ENCODE measurements at places on chromosomes 13 and 19. TPM values are rescaled to one million over a fixed set of nuclear protein-coding genes. Genes with fewer than 3 reads are reported as not detected.
A peak's percentile ranks its signal among the peaks of the same experiment; 100 is the strongest.

- DNase-seq: no peak
These were observed 122.7 kb upstream of the FRY start for GRCh38 chr13:31908696-31909411.

GRCh38 chr13:53445686-53446085, 417.1 kb downstream of the OLFM4 start:
- DNase-seq: no peak

DNA sequence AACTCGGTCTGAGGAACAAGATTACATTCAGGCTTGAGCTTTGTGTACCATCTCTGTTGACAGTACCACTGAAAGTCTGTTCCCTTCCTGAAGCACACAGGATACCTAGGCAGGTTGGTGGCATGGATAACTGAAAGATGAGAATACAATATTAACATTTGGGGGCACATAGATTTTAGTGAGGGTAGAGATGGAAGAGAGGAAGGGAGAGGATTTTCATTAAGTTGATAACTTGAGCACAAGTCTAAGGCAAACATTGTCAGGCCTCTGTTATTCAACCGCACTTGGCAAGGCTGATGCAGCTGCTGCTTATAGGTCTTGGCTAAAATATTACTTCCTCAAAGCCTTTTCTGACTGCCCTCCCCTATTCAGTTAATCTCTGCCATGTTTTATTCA, 10.9 kb downstream of the MIR17HG start:
- no peak for DNase-seq

The ZNF415 gene
- total RNA-seq: 11.8 TPM

The LRRC4B gene
- total RNA-seq: 14.2 TPM

The GPR18 gene
- not detected for total RNA-seq

GRCh38 chr19:2552859-2553258, 76.9 kb downstream of the GADD45B start:
- DNase-seq: peak; percentile 67

- no peak for DNase-seq
These were observed 951 bp upstream of the POSTN start for GRCh38 chr13:37599519-37599918.

GRCh38 chr13:30126903-30127428, 180.4 kb downstream of the KATNAL1 start:
- DNase-seq: no peak

DNA sequence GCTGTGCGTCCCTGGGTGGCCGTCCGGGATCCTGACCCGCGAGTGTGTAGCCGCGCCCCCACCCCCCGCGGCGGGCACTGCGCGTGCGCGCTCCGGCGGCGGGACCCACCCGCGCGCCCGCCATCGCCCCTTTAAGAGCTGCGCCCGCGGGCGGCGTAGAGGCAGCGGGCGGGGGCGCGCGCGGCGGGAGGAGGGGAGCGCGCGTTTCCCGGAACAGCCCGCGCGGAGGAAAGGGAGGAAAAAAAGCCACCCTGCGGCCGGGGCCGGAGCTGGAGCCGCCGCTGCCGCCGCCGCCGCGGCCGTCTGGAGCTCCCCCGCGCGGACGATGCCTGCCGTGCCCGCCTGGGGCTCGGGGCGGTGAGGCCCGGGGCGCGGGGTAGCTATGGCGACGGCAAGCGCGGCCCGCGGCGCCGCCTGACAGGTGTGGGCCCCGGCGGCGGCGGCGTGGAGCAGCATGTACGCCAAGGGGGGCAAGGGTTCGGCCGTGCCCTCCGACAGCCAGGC, at the start of gene SSBP4:
TSS of gene SSBP4 (plus strand) at position 204 of the 504 bp plus-strand sequence. CDS start at position 455, 251 bp downstream.
- peak; percentile 88 for DNase-seq

DNA sequence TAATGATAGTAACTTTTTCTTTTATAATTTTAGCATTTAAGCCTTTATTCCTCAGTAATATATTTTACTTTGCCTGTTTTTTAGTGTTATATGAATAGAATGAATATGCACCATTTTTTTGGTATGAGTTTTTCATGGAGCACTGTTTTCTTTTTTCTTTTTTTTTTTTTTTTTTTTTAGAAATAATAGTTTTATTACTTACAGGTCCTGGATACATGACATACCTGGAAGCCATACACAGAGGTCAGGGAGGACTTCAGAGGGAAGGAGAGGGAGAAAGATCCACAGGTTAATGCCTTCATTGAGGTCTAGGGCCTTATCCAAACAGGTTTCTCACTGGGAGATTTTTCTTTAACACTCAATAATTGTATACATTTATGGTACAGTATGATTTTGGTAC, 26.4 kb downstream of the KCTD4 start:
- no peak for DNase-seq

The ZNF776 gene
- total RNA-seq: 11.1 TPM

GRCh38 chr19:51689751-51690453, 3.2 kb upstream of the SPACA6 start:
- peak; percentile 84 for DNase-seq

GRCh38 chr13:80572308-80572922, 231.5 kb upstream of the SPRY2 start:
- no peak for DNase-seq

- DNase-seq: no peak
These were observed 4.1 kb downstream of the KANK2 start for GRCh38 chr19:11192957-11193939.

DNA sequence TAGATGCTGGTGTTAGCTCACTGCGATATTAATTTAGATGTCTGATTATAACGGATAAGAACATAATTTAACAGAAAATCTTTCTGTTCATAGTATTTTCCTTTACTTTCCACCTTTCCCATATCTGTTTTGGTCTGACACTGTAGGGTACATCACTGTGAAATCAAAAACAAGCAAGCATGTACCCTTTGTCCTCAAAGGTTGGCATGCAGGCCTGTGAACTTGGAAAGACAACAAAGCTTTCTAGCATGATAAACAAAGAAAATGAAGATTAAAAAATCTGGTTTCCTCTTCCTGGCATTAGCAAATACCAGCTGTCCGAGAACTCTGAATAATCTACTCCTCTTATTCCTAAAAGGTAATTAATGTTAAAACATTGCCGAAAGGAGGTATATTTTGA, 31.6 kb downstream of the THSD1 start:
- no peak for DNase-seq

The TMC4 gene
- total RNA-seq: 1.1 TPM

- no peak for DNase-seq
These were observed 1.3 kb upstream of the PVR start for GRCh38 chr19:44642377-44642776.

The ACP5 gene
- 5.5 TPM for total RNA-seq

The F10 gene
- total RNA-seq: 19.8 TPM

DNA sequence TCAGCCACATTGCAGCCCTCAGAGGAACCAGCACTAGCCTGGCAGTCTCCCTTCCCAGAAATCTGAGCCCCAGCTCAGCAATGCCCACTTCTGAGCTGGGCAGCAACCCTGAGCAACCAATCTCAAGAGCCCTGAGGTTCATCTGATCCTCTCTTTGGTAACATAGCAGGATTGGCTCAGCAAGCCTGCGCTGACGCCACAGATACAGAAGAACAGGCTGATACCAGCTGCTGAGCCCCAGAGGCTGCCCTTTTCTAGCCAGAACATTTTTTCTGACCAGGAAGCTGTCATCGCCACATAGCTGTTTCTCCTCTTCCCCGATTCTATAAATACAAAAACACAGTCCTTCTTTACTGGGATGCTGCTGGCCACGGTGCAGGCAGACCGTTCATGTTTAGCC, 59.8 kb downstream of the TRPM4 start:
- DNase-seq: peak; percentile 37

The UBE2L5 gene
- total RNA-seq: 1.2 TPM

DNA sequence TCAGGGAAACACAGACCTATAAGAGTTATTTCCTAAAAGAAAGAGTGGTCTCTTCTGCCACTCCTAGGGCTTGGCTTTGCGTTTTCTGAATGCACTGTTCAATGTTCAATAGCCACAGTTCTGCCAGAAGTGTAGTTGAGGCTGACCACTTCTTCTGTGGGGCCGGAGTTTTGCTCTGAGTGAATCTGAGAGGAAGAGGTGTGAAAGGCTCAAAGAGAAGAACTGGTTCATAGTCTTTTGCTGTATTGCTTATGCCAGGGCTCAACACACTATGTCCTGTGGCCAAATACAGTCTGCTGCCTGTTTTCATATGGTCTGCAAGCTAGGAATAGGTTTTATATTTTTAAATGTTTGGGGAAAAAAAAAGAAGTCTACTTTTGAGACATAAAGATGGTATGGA, 128.2 kb downstream of the STOML3 start:
- no peak for DNase-seq

The ACOD1 gene
- total RNA-seq: not detected

DNA sequence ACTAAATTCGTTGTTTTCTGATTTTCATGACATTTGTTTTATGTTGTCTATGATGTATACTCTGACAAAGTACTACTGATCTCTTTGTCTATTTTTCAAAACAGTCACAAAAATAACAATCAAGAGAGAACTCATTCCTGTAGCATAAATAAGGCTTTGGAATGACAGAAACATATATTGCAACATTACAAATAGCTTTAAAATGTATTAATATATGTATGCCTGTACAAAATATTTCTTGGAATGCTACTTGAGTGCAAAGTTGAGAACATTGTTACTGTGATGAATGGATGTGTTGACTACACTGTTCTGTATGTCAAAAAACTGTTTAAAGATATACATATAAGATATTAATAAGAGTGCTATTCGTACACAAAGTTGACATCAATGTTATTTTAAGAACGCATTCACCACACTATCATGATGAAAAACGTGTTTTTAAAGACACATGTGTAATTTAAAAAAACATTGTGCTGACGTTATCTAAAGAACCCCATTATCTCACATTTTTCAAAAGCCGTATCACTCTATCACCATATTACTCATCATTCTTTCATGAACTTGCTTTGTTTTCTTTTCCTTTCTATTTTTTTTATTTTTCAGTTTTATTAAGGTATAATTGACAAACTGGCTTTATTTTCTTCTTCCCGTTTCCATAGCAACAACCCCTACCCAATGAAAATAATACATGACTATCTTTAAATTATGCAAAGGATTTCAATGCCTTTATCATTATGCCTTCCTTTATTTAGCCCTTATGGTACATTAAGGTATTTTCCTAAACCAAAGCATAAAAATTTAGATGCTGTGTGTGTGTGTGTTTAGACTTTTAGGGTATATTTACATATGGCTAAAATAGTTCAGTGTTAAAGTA, 918.8 kb downstream of the SLITRK1 start:
- DNase-seq: no peak

DNA sequence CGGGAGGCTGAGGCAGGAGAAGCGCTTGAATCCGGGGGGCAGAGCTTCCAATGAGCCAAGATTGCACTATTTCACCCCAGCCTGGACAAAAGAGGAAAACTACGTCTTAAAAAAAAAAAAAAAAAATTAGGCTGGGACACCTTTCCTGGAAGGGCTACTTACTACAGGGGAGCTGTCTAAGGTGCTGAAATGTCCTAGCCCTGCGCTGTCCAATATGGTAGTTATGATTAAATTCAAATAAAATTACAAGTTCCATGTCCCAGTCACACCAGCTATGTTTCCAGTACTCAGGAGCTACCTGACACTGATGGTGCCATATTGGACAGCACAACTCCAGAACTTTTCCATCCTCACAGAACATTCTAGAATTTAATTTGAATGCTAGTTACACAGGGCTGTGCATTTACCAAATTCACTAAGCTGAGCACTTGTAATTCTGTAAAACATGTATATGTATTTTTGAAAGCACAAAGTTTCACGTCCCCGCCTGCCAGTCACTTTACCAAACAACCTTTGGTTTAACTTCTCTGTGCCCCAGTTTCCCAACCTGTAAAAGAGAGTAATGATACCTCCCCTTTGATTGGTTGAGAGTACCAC, 9.2 kb upstream of the ZSCAN22 start:
- no peak for DNase-seq

DNA sequence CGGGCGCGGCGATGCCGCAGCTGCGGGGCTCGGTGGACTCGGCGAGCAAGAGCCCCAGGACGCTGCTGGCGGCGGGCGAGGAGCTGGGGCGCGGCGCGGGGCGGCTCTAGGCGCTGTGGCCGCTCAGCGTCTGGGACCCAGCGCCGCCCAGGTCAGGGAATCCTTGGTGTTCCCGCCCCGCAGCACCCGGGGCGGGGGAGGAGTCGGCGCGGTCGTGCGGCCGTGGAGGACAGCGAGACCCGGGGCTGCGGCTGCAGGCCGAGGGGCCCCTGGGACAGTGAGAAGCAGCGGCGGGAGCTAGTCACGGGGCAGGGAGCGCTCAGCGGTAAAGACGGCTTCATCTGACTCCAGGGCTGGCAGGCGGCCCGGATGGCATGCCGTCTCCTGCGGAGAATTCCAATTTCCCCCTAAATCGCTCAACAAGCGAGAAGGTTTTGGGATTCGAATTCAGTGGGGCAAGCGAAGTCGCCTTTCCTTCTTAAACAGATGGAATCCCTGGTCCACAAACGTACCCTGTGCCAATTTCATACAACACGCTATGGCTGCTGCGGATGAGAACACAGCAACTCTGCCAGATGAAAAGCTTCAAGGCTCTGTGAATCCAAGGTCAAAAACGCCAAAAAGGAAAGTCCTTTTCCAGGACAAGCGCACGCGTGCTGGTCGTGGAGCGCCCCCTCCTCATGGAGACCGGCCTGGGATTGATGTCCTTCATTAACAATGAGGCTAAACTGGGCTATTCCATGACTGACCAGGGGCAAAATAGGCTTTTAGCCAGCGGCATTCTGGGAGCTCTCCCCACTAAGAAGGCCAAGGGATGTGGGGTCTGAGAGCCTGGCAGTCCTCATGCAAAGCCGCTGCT, 4.2 kb upstream of the ZSCAN4 start:
- DNase-seq: peak; percentile 81

DNA sequence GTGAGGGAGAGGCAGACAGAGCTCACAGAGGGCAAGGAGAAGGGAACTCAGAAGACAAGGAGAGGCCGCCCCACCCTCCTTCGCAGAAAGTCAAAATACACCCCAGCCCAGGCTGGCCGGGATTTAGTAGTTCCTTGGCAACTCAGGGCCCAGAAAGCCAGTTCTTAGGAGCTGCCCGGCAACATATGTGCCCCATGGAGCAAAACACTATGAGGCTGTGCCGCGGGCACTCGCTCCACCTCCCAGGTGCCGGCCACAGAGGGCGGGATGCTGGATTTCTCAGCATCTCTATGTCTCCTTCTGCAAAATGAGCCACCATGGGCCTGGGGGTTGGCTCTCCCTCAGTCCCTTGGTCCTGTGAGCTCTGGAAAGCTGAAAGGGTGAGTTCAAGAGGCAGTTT, 93.8 kb upstream of the CACNA1A start:
- no peak for DNase-seq

DNA sequence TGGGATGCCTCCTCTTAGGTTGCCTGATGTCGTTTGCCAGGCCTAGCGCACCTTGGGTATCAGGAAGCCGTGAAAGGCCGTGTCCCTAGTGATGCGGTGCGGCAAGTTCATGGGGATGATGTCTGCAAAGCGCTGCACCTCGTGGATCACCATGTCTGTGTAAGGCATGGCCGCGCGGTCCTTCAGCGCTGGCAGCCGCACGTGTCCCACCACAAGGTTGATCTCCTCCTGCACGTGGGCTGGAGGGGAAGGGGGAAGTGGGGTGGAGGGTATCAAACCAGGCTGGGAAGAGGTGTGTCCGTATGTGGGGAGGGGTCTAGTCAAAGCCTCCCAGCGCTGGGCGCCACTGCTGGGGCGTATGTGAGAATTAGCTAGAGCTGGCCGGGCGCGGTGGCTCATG, 23.2 kb downstream of the EGLN2 start:
- no peak for DNase-seq
